Foreskin melanocyte (primary cell): ENCODE measurements at places on chromosomes 2 and 18.

- DNase-seq: no peak
Measured at GRCh38 chr2:37555457-37555856, 116.0 kb downstream of the CDC42EP3 start.

GRCh38 chr2:19776941-19777514 lies 124.8 kb downstream of the TTC32 start:
- no peak for DNase-seq

DNA sequence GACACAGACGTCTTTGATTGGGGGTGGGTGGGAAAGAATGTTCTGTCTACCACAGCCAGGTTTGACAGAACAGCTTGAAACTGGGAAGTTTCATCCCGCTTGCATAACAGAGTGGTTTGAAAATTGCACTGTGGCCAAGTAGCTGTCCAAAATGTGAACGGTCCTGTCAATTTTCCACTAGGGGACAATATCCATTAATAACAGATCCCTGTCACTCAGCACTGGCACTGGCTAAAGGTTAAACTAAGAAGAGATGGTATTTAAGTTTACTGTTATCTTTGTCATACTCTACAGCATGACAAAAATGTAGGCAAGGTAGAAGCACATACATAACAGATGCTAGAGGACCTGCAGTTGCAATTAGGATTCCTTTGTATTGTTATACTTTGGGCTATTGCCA lies 55.6 kb upstream of the ACMSD start:
- DNase-seq: no peak

- DNase-seq: no peak
Measured at GRCh38 chr18:68919900-68920299, 122.0 kb downstream of the CCDC102B start.
